ENCODE measurements at places on chromosomes 12 and 14.

GRCh38 chr12:22283006-22283506 is 51.5 kb downstream of the ST8SIA1 start:
- no peak for DNase-seq

DNA sequence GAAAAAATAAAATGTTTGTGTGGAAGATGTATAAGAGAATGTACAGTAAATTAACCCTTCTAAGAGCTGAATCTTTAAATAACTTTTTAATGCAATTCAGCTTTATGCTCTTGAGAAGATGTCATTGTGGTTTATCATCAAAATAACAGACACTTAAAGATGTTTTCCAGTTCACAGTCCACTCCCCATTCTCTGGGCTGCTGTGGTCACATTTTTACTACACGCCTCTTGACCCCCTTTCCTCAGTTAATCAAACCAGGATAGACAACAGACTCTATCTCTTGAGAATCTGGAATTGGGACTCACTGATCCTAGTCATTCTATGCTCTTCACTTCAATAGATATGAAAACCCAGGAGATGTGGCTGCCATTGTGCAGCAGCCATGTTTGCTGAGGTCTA is 24.7 kb upstream of the OR6J1 start:
- no peak for DNase-seq

GRCh38 chr12:45730084-45730347 is 510 bp downstream of the ARID2 start:
- no peak for DNase-seq

- DNase-seq = no peak
These were observed at the start of gene RFLNA for GRCh38 chr12:124294780-124295341. RFLNA (plus strand) TSS chr12:124295093; CDS start chr12:124295430, 337 bp downstream.

- no peak for DNase-seq
These were observed 137.8 kb downstream of the PRKCH start for GRCh38 chr14:61459229-61459628.

Measured in C1 segment of cervical spinal cord (tissue), 14 donors.